ENCODE measurements at places on chromosomes 7 and 10.
A peak's percentile ranks its signal among the peaks of the same experiment; 100 is the strongest.

DNA sequence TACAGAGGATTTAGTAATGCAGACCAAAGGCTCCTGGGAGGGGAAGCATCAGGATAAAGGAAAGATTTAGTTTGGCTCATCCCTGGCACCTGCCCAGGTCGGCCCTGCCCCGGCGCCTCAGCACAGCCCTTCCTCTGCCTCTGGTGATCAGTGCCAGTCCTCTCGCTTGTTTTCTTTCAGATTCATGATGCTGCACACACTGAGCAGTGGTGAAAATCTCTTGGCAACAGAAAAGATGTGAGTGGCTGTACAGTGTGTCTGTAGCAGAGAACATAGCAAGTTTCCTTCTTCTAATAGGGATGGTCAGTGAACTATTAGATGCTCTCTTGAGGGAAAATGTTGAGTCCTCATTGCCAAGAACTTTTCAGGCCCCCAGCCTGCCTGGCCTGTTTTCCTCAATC lies 994.1 kb downstream of the KCNMA1 start:
- no peak for DNase-seq

DNA sequence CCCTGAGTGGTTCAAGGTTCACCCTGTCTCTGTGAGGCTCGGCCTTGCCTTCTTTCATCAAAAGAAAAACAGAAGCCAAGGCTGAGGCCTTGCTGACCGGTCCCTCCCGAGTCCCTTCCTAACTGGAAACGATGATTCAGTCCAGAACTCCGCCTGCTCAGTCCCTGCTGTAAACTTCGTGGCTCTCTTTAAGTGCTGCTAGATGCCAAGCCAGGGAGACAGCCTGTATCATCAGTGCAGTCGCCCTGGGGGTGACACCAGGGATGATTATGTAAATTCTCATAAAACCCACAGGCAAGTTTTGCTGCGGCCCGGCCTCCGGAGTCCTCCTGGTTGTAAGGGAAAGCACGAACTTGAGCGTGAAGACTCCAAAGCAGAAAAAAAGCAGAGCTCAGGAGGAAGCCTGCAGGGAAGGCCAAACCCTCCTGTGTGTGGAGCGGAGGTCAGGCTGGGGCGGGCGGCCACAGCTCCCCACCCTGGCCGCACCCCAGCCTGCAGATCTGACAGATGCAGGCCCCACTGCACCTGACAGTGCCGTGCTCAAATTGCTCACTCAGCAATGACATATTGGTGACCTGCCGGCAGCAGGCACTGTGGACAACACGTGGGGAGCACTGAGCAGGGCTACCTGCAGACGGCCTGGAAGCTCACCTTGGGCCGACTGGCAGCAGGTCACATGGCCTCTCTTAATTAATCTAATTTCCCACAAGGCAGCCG lies 123.4 kb downstream of the DYNC2I1 start:
- no peak for DNase-seq

DNA sequence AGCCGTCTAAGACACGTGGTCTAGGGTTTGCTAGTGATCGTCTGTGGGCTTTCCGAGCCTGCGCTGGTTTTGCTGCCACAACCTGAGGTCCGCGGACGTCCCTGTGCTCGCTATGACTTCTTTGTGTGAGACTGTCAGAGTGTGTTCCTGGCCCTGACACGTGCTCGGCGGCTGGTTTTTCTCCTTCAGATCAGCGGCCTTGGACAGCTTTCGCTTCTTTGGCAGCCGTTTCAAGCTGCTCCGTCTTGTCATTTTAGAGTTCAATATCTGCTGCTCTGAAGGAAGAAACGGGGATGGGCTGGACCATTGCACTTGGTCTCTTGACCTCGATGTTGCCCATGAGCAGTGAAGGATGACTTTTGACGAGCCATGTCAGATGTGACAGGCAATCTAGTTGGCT lies 147.3 kb downstream of the MGMT start:
- DNase-seq: no peak

DNA sequence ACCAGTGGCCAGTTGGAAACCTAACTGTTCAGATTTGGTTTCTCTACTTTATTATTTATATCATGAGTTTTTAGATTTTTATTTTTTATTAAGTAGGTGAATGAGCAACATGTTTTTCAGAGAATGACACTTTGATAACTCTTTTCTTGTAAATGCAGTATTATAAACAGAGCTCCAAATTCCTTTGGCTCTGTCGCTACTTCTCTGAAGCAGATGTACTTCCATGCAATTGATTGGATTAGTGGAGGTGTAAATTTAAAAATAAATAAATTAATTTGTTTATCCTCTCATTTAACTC lies 34.3 kb upstream of the ICA1 start:
- DNase-seq: no peak

GRCh38 chr7:155003092-155003375 lies at the start of gene PAXIP1:
PAXIP1 (minus strand) TSS chr7:155003124; CDS start chr7:155002929, 195 bp downstream.
- no peak for DNase-seq

DNA sequence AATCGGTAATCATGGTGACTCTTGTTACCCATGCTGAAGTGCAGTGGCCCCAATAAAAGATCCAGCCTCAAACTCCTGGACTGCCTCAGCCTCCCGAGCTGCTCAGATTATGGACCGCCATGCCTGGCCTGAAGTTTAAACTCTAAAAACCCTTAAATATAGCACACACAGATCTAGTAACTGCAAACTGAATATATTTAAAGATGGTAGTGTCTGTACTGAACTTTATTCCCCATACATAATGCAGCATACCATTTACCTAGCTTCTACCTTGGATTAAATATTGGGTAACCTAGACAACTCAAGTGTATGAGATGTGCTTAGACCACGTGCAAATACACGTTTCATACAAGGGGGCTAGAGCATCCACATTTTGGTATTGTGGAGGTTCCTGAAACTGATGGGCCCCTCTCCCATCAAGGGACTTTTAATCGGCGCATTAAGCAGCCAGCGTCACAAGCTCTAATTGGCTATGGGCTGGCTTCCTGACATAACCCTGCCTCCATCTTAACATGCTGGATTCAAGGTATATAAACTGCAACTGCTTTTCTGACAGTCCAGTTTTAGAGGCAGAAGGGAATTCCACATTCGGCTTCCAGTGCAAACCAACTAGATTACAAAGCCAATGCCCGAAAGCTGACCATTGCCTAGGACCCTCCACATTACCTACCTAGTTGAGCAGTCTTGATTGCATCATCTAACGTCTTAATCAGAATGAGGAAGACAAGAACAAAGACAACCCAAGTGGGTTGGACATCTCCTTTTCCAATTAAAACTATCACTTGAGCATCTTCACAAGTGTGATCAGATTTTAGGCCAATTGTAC lies 13.0 kb downstream of the HNRNPA2B1 start:
- DNase-seq: no peak

- no peak for DNase-seq
Observed at GRCh38 chr10:88281592-88282347, 301.3 kb downstream of the RNLS start.

DNA sequence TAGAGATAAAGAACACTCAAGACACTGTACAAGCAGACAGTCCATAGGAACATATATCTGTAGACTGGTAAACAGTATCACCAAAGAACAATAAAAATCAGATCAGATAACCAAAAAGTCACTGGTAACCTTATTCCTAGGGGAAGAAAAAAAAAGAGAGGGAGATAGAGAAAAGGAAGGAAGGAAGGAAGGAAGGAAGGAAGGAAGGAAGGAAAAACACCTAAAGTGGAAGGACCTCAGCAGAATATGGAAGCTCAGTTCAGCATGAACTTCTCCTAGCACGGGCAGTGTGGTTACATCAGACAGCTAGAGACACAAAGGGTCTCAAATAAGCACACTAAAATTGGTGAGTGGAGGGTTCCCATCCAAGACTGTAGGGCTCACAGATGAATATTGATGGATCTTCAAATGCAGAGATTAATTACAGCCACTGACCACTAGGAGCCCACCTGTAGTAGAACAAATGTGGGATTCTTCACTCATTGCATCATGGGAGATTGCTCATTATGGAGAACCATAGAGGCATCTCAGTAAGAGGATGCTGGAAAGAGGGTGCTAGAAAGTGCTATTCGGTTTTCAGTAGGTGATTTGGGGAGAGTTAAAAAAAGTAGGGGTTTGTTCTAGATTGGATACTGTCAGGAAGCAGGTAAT lies 293.4 kb upstream of the C7orf33 start:
- DNase-seq: no peak

DNA sequence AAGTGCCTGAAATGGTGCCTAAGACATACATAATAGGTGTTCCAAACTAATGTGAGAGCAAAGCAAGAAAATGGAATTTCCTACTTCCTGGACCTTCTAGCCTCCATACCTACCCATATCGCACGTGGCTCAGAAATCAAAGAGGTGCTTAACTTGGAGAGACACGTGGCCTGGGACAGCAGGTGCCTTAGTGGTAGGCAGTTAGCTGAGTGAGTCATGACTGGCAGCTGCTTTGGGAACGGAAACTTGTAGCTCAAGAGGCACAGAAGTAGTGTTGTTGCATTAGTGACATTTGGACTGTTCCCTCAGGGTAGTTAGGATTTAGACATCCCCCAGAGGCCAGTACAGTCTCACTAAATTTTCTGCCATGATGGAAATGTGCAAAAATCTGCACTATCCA lies 12.0 kb upstream of the BMPER start:
- no peak for DNase-seq

- DNase-seq: no peak
Observed at GRCh38 chr10:32171204-32171603, 115.0 kb upstream of the KIF5B start.

- DNase-seq: no peak
Observed at GRCh38 chr10:89759531-89759930, 58.1 kb downstream of the KIF20B start.

GRCh38 chr10:123425680-123426079 lies 240.5 kb upstream of the GPR26 start:
- DNase-seq: no peak

- DNase-seq: no peak
Observed at GRCh38 chr10:49618821-49619220, 5.0 kb downstream of the CHAT start.

DNA sequence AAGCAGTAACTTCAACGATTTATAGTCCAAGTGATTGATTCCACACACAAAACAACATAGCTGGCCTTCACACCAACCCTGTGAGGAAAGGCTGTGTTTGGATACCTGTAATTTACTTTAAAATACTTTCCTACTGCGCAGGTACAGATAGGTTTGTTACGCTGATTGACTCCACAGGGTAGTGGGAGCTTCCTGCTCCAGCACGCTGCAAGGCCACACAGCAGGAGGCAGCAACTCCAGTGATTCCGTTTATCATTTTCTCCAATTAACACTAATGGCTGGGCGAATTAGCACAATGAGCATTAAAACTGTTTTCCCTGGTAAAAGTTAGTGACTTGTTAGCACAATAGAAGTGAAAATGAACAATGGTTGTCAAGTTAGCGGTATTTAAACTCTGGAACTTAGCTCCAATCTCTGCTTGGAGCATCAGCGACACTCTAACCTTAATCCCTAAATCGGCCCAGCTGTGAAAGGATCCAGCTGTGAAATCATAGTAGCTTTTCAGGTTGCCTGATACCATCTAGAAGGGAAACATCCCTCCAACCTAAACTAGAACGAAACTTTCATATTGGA lies 959 bp downstream of the DCLRE1C start:
- DNase-seq: no peak

- no peak for DNase-seq
Observed at GRCh38 chr7:78207269-78207668, 408.7 kb downstream of the PHTF2 start.

DNA sequence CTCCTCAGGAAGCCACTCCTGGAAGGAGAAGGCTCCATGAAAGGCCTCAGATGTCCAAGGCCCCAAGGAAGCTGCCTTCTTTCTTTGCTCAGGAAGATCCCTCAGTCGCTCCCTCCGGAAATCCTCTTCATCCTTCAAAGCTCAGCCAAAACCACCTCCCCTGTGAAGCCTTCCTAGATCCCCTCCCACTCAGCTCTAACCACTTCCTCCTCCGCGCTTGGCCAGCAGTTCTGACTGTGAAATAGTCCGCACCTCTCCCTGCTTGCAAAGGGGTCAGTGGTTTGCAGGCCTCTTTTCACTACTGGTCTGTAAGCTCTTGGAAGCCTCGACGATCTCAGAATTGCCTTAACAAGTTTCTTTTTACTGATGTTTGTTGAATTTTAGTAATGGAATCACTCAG lies 23.9 kb downstream of the PYROXD2 start:
- DNase-seq: no peak

DNA sequence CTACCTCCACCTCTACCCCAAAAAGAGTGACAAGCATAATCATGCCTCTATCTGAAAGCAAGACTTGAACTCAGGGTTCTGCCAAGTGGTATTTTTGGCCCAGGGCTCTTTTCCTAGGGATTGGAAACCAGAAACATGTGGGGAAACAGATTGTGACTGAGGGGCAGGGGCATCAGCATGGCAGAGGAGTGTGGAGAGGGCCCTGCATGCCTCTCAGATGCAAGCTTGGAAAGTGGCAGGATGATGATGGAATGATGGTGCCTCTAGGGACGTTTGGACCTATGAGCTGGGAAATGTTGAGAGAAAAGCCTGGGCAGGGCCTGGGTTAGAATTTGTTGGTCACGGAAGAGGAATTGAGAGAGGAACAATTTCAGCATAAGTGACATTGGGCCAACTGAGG lies 78.4 kb upstream of the LEP start:
- no peak for DNase-seq

DNA sequence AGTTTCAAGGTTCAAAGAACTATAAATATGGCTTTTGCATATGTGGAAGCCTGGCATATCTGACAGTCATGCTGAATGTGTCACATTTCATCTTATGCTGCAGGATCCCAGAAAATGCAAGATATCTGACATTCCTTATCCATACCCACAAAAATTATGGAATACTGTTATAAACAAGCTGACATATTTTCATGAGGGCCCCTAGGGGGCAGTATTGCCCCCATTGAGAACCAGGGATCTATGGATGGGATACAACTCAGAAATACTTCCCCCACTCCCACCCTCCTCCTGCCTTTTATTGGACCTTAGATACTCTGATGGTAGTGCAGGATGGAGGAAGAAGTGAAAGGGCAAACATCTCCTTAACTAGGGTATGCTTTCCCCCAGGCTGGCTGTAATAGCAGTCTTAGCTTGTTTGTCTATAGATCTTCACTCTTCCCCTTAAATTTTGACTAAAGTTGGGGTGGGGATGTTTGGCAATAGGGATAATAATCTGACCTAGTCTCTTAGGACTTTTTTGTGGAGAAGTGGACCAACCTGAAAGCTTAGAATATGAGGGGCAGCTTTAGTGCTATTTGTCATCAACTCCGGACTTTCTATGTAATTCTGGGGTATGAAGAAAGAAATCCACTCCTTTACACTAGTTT lies 3.5 kb upstream of the GNGT1 start:
- DNase-seq: no peak

GRCh38 chr10:14502431-14502830 lies 171.7 kb upstream of the FRMD4A start:
- no peak for DNase-seq

GRCh38 chr7:50069613-50070012 lies 23.4 kb downstream of the ZPBP start:
- peak; percentile 33 for DNase-seq

DNA sequence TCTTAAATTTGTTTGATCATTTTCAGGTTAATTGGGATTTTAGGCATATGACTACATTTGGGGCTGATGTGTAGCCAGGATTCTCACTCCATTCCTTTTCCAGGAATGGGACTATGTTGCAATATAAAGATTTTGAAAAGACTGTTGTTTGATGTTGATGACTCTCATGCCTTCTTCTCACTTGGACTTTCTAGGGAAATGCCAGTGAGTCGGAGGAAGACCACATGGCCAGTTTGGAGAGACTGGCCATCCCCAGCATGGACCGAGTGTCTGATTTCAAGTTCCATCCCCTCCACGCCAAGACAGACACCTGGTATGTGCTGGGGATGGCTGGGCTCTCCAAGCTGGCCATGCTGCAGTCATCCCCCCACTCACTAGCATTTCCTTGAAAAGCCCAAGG lies 5.5 kb downstream of the IGFBP3 start:
- no peak for DNase-seq

- peak; percentile 8 for DNase-seq
Observed at GRCh38 chr10:6958254-6958653, 378.2 kb upstream of the PRKCQ start.

Measured in naive thymus-derived CD8-positive, alpha-beta T cell (primary cell).